ENCODE measurements at places on chromosomes 4 and X. TPM values are rescaled to one million over a fixed set of nuclear protein-coding genes. Genes with fewer than 3 reads are reported as not detected.

- no peak for DNase-seq
Measured at GRCh38 chrX:5402461-5402860, 826.2 kb downstream of the NLGN4X start.

The MND1 gene
- 4.8 TPM for polyA plus RNA-seq

- DNase-seq = no peak
Measured at GRCh38 chr4:34202154-34202553, 2042.2 kb downstream of the ARAP2 start.

GRCh38 chrX:124274438-124275181, 57.9 kb upstream of the TEX13D start:
- no peak for DNase-seq

GRCh38 chr4:153618833-153619232, 65.2 kb upstream of the TLR2 start:
- DNase-seq = no peak

GRCh38 chrX:45709381-45709780, 508.7 kb upstream of the DIPK2B start:
- DNase-seq = no peak

The TMLHE gene
- 11.5 TPM for polyA plus RNA-seq

The SMIM43 gene
- not detected for polyA plus RNA-seq

DNA sequence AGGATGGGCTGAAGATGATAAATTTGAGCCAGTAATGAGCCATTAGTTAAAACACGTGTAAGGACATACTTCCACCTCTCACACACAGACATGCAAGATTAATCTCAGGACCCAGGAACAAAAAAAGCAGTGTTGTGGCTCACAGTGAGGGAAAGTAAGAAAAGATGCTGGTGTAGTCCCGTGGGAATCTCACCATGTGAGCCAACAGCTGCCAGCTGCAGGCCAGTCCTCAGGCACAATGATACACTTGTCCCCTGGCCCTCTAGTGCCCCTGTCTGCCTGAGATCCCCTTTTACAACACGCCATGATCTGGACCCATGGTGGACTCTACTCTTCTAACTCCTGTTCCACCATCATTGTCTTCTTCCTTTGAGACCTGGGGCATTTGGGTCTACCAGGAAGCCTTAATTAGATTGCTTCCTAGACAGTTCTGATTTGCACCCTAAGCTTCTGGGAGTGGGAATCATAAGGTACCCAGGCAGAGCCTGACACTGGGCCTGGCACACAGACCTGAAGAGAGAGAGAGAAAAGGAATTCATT, 194.7 kb downstream of the STIM2 start:
- DNase-seq = no peak

- no peak for DNase-seq
Measured at GRCh38 chr4:32148111-32148666, 1428.0 kb downstream of the PCDH7 start.

DNA sequence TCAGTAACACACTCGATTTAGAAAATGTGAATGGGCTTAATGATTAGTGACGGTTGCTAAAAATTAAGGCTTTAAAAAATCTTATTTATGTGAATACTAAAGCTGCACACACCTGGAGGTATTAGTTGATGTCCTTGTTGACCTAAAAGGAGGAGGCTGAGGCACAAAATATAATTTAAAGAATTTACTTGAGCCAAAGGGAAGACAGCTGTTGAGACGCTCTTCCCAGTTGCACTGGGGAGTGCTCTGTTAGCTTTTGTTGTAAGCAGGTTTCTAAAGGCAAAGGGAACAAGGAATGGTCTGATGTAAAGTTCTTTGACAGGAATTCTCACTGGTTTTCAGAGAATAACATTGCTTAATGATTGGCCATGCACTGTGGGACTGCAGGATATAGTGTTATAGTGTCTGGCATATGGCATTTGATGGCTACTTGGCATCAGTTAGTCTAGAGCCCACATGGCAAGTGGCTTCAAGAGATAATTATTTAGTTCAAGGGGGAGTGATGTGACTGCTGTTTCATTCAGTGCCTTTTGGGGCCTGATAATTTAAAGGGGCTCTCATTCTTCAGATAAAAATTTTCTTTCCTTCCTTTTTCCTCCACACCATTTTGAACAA, 30.8 kb upstream of the PGM2 start:
- no peak for DNase-seq

DNA sequence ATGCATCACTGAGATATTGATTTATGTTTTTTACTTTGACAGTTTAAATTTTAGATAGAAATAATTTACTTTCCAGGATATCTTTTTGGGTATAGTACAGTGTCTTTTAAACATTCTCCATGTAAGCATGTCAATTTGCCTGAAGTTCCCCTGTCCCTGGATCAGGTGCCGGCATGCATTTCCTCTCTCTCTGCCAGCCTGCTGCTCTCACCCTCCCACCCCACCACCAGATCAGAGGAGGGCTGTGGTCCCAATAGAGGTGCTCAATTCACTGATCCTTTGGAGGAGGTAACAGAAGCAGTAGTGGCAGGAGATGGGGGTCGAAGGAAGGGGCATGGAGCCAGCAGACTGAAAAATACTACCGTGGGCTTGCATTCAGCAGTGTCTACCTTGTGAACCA, 28.3 kb upstream of the DSPP start:
- no peak for DNase-seq

The RASSF6 gene
- polyA plus RNA-seq = 0.04 TPM

The DMRTC1B gene
- not detected for polyA plus RNA-seq

DNA sequence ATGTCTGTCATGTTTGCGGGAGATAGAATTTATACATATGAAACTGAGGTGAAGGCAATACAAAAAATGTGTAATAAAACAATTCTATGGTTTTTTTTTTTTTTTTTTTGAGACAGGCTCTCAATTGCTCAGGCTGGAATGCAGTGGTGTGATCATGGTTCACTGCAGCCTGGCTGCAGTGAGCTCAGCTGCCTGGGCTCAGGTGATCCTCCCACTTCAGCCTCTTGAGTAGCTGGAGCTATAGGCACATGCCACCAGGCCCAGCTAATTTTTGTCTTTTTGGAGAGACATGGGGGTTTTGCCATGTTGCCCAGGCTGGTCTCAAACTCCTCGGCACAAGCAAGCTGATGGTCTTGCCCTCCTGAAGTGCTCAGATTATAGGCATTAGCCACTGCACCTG, 10.1 kb downstream of the RADX start:
- no peak for DNase-seq
